ENCODE measurements at places on chromosomes 16 and 17.

DNA sequence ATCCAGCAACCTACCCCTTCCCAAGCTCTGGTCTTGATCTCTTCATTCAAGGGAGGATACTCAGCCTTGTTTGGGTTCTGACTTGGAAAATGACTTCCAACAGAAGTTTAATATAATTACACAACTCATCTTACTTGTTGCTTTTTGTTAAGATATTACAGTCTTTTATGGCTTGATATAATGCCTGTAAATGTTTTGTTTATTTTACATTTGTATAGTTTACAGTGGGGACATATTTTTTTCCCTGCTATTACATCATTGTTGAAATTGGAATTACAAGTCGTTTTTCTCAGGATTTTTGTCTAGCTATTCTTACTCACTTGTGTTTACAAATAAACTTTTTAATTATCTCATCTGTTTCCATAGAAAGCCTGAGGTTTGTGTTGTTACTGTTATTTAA, 436.0 kb downstream of the CNTNAP4 start:
- no peak for DNase-seq

- no peak for DNase-seq
Measured at GRCh38 chr17:80045703-80046102, 9.3 kb downstream of the CCDC40 start.

DNA sequence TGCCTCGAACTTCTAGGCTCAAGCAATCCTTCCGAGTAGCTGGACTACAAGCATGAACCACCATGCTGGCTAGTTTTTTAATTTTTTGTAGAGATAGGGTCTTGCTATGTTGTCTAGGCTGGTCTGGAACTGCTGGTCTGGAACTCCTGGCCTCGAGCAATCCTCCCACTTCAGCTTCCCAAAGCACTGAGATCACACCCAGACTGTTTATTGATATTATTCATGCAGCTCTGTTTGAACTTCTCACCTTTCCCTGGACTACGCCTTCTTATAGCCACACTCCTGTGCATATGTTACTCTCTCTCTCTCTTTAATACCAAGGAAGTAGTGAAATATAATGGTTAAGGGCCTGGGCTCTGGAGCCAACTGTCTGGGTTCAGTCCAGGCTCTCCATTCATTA, 4.6 kb downstream of the COG7 start:
- no peak for DNase-seq

DNA sequence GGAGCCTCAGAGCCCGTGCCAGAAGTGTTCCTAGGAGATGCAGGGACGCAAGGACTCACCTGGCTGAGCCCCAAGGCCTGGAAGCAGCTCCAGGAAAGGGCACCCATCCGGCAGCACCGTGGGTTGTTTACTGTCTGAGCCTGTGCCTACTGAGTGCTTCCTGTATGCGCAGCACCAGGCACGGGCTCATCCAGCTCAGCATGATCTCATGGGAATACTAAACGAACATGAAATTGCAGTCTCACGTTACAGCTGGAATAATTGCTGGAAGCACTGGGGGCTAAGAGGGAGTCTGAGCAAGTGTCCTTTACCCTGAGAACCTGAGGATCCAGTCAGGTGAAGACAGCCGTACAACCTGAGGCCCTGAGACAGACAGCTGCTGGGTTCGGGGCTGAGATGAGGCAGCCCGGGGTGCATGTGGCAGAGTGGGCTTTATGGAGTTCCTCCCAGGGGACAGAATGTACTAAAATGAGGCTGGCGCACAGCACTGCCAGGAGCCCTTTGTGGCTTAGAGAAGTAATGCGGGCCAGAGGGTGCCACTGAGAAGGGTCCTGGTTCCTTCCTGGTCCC, 5.4 kb downstream of the CTRL start:
- no peak for DNase-seq

- peak; percentile 86 for DNase-seq
Measured at GRCh38 chr17:82963104-82963950, 116.1 kb upstream of the METRNL start.

- DNase-seq, result peak; percentile 56
Measured at GRCh38 chr17:80886641-80887573, 104.7 kb upstream of the CHMP6 start.

- peak; percentile 73 for DNase-seq
Measured at GRCh38 chr17:66716236-66717026, 118.5 kb upstream of the CACNG5 start.

GRCh38 chr16:82187829-82188228, 17.8 kb upstream of the MPHOSPH6 start:
- DNase-seq, result no peak

DNA sequence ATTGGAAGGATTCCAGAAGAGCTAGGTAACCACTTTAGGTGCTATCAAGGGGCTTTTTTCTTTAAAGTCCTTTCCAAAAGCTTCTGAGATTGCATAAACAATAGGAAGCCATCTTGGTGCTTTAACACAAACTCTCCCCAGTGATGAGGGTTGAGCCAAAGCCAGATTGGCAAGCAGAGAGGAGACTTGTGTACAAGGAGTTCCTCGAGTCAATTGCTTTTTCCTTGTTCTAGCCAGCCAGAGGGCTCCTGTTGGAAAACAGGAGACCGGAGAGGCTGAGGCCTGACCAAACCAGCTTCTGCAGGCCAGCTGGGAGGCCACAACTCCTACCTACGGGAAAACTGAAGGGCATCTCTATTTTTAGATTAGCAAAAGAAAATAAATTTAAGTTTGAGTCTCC, 46.5 kb downstream of the MAPT start:
- no peak for DNase-seq

- no peak for DNase-seq
Measured at GRCh38 chr17:28480799-28481571, 7.5 kb downstream of the SLC13A2 start.

- DNase-seq, result peak; percentile 67
Measured at GRCh38 chr17:35947156-35947585, 3.7 kb upstream of the LYZL6 start.

GRCh38 chr16:81601008-81601428, 156.4 kb downstream of the CMIP start:
- DNase-seq, result no peak

DNA sequence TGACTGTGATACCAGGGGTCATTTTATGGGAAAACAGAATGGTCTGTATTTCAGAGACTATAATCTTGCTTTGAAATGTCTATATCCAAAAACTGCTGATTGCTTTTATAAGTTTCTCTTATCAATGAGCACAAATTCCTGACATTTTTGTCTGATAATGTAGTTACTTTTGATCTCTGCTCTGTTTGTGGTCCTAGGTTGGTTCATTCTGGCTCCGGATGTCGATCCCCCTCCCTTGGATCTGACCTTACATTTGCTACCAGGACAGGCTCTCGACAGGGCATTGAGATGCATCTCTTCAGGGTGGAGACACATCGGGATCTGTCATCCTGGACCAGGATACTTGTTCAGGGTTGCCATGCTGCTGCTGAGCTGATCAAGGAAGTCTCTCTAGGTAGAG, 27.3 kb upstream of the VPS4A start:
- no peak for DNase-seq

- DNase-seq, result no peak
Measured at GRCh38 chr16:78842950-78843349, 743.5 kb downstream of the WWOX start.

DNA sequence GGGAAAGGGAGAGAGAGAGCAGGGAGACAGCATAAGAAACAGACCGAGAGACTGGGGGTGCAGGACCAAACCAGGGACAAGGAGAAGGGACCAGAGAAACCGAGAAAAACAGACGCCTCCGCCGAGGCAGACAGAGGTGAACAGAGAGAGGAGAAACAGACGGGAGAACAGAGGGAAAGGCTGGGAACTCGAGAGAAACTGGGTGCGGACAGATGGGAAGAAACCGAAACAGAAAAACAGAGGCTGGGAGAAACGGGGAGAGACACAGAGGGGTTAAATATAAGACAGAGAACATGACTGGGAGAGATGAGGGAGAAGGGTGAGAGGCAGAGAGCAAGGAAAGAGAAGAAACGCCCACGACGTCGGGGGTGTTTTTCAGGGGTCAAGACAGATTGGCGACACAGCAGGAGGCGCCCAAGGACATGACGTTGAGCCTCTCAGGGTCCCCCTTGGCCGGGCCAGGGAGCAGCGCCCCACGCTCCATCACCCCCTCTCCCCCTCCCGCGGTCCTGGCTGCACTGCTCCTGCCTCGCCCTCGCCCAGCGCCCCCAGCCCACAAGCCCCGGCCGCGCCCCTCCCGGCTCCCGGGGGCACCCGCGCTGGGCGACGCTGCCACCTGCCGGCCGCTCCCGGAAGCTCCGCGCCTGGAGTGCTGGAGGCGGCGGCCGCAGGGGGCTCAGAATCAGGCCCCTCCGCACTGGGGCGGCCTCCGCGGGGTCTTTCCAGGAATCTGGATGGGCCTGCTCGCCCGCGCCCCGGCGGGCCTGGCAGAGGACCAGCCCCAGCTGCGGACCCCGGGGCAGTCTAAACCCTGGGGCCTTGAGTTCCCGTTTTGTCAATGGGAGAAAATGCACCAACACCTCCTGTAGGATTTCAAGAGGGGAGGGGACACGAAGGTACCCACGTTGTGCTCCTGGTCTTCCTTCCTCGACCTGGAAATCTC, 1.3 kb upstream of the TMEM92 start:
- no peak for DNase-seq

- no peak for DNase-seq
Measured at GRCh38 chr16:48681520-48681919, 71.5 kb upstream of the N4BP1 start.

- DNase-seq, result peak; percentile 58
Measured at GRCh38 chr17:72205357-72205756, 84.5 kb downstream of the SOX9 start.

DNA sequence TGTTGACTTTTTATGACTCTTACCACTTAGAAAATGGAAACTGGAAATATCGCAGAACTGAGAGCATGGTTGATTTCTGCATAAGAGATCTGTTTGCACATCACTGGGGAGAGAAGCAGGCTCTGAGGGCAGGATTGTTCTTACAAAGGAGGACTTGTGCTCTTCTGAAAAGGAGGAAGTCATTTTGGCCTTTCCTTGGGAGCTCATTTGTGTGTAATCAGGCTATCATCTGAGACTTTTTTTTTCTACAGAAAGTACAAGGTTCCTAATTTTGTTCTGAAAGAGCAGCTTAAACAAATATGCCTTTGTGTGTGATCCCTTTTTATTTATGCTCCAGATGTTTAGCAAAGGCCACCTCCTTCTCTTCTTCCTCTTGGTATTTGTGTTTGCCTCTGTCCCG, 145.7 kb upstream of the CACNG5 start:
- no peak for DNase-seq

DNA sequence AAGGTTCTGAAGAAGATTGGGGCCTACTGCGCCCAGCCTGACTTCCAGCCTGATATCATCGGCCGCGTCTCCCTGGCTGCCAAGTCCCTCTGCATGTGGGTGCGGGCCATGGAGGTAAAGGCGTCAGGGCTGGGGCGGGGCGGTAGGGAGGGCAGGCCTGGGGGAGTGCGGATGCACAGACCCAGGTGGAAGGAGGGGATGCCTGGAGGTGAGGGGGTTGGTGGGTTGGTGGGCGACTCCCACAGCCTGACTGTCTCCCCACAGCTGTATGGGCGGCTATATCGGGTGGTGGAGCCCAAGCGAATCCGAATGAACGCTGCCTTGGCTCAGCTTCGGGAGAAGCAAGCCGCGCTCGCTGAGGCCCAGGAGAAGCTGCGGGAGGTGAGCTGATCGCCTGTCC, 26.8 kb upstream of the KDM6B start:
- DNase-seq, result no peak

DNA sequence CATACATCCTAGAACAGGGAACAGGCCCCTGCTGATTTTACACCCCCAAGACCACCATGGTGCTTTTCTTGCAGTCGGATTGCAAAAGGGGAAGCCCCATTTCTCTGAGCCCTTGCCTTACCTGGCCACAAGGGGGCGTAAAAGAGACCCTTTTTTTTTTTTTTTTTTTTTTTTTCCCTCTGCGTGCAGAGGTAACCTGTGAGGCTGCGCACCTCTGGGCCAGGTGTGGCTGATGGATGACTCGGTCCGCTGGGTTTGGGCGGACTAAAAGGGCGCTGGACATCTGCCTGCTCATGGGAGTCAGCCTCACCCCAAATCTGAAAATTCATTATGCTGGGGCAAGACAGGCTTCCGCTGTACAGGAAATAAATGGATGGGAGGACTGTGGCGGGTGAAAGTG, 281.0 kb downstream of the CBLN1 start:
- no peak for DNase-seq

Data from kidney (tissue), 22 donors.